ENCODE measurements at places on chromosomes 16 and 17.

- DNase-seq, result no peak
Observed at GRCh38 chr17:61505846-61506627, 53.8 kb downstream of the TBX4 start.

- no peak for DNase-seq
Observed at GRCh38 chr16:6146874-6147425, 1049.4 kb upstream of the EEF2KMT start.

- no peak for DNase-seq
Observed at GRCh38 chr17:61750656-61751055, 112.7 kb downstream of the BRIP1 start.

- DNase-seq, result no peak
Observed at GRCh38 chr17:67113486-67113885, 69.1 kb downstream of the CACNG1 start.

GRCh38 chr17:67629971-67630320, 87.8 kb upstream of the NOL11 start:
- DNase-seq, result peak; percentile 75
